ENCODE measurements at places on chromosomes 2 and 18. TPM values are rescaled to one million over a fixed set of nuclear protein-coding genes. Genes with fewer than 3 reads are reported as not detected.

The RUFY4 gene
- not detected for total RNA-seq

GRCh38 chr2:56749152-56749752, 565.5 kb downstream of the CCDC85A start:
- no peak for DNase-seq

GRCh38 chr2:127400897-127401756, 13.4 kb upstream of the MAP3K2 start:
- peak; percentile 94 for DNase-seq

GRCh38 chr2:98514879-98515249, 70.2 kb downstream of the INPP4A start:
- no peak for DNase-seq

- no peak for DNase-seq
Measured at GRCh38 chr2:103396152-103396551, 634.3 kb downstream of the TMEM182 start.

Measured in PC-9 (cell line).